ENCODE measurements at places on chromosomes 6 and 20. TPM values are rescaled to one million over a fixed set of nuclear protein-coding genes. Genes with fewer than 3 reads are reported as not detected.

The AHI1 gene
- total RNA-seq: 10.4 TPM

The VSX1 gene
- not detected for total RNA-seq

The EXOC2 gene
- total RNA-seq: 19.8 TPM

The STMND1 gene
- total RNA-seq: not detected

The TBP gene
- total RNA-seq: 20.8 TPM

The ATAT1 gene
- 17.9 TPM for total RNA-seq

The COL10A1 gene
- total RNA-seq: not detected

The COL9A3 gene
- total RNA-seq: 7.9 TPM

The CRISP3 gene
- total RNA-seq: not detected

The RTF2 gene
- total RNA-seq: 157 TPM

The TINAG gene
- total RNA-seq: not detected

The SOX18 gene
- total RNA-seq: 0.84 TPM

The VNN1 gene
- not detected for total RNA-seq

The CDSN gene
- total RNA-seq: not detected

The OXT gene
- 1.9 TPM for total RNA-seq

The VPS16 gene
- 46.6 TPM for total RNA-seq

The TREML2 gene
- not detected for total RNA-seq

The CUL7 gene
- total RNA-seq: 25.3 TPM

The OTOR gene
- not detected for total RNA-seq

The PBOV1 gene
- total RNA-seq: not detected

The MROH8 gene
- total RNA-seq: 2.6 TPM

The ZNF391 gene
- 5.0 TPM for total RNA-seq

The NR2E1 gene
- 1.4 TPM for total RNA-seq

The WFDC2 gene
- 14.3 TPM for total RNA-seq

The MDC1 gene
- 46.6 TPM for total RNA-seq

The TRIM10 gene
- 1.4 TPM for total RNA-seq

The TSPO2 gene
- total RNA-seq: 0.49 TPM

The INSM1 gene
- not detected for total RNA-seq

The CALHM6 gene
- not detected for total RNA-seq

The UNC5CL gene
- 4.5 TPM for total RNA-seq

The UBE2J1 gene
- 23.1 TPM for total RNA-seq
